ENCODE measurements at places on chromosomes 2 and 18.

DNA sequence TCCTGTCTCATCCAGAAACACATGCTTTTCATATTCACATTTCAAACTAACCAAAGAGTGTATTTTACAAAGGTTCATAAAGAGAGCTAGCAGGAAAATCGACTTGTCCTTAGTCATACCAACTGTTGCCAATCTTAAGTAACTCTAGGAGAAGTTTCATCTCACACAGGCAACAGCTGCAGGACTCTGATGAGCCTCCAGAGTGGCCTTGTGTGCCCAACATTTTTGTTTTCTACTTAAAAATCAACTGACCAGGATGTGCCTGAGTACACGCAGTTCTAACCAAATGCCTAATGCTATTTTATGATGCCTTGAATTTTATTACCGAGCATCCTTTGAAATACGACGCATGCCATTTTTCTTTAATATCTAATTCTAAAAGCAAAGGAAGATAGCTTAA lies 595.9 kb upstream of the LRRTM4 start:
- no peaks in the 10 kb centered on the region for H3K27me3 ChIP-seq
- no peak overlapping the region for H3K27ac ChIP-seq
- H3K4me1 ChIP-seq = no peaks in the 10 kb centered on the region
- no peak for DNase-seq
- H3K36me3 ChIP-seq = no peaks in the 10 kb centered on the region

DNA sequence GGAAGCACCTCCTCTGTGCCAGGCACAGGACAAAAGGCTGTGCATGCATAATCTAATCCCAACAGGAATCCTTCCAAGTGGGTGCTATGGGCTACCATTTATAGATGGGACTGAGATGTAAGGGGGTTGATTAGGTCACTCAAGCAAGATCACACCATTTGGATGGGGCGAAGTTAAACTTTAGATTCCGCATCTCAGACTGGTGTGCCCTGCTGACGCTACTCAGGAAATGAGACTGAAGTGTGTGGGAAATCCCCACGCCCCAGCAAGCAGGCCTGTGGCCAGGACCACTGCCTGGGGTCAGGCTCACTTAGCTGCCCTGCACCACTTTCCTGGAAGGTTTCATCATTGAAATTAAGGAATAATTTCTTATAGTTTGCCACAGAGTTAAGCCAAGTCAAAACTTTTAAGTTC lies 70.5 kb upstream of the PPP1CB start:
- peak; percentile 52 for DNase-seq
- no peak overlapping the region for H3K4me3 ChIP-seq
- H3K27me3 ChIP-seq = no peaks in the 10 kb centered on the region
- H3K4me1 ChIP-seq = peaks cover 16% of the 10 kb centered on the region
- H3K27ac ChIP-seq = peak overlapping the region; percentile 93

DNA sequence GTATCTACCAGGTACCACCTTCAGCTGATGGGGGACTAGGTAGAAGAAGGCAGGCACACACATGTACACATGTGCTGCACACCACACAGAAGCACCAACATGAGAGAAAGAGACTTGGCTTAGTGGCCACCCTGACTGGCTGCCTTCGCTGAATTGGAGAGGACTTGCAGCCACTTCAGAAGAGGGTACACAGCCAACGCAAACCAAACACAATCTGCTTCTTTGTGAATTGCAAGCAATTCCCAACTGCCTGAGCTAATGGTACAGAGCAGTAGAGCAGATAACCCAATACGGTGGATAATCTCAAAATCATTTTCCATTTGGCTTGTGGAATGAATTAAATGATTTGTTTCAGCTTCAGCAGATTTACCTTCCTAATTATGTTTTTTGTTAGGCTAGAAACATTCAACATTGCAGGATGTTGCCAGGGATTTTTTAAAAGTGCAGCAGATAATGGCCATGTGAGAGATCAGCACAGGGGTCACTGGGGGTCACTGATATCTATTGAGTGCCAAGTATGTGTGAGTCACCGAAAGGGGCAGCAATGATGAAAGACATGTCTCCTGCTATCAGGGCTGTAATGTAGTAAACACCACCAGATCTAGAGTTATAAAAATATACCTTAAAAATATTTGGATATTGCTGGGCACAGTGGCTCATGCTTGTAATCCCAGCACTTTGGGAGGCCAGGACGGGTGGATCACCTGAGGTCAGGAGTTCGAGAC lies 652.6 kb downstream of the BCL11A start:
- H3K36me3 ChIP-seq = no peaks in the 10 kb centered on the region
- no peaks in the 10 kb centered on the region for H3K27me3 ChIP-seq
- H3K4me1 ChIP-seq = no peaks in the 10 kb centered on the region

DNA sequence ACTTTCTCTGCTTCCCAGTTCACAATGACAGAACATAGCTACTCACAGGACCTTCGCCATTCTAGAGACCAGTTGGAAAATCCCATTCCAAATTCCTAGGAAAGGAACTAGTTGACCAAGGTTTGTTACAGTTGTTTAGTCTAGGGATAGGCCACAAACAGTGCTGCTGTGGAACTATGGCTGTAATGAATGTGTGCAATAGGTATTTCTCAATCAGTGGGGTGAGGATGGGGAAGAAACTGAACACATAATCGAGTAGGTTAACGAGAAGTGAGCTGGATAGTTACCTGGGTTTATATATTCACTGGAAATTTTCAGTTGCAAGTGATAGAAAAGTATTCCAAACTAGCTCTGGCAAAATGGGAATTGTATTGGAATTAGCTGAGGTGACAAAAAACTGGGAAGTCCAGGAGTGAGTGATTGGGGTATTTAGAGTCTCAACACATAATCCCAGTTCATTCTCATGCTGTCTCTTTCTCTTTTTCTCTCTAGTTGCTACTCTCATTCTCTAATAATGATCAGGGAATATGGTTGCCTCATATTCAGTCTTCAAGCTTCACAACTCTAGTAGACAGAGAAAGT lies 18.2 kb upstream of the HMSD start:
- H3K36me3 ChIP-seq = no peaks in the 10 kb centered on the region
- no peak overlapping the region for H3K4me3 ChIP-seq
- no peak overlapping the region for H3K27ac ChIP-seq
- no peak for DNase-seq
- no peaks in the 10 kb centered on the region for H3K4me1 ChIP-seq

GRCh38 chr2:128318776-128319464 lies at the start of gene HS6ST1:
Gene HS6ST1 (minus strand): TSS chr2:128318868. CDS start chr2:128318563, 305 bp downstream.
- H3K27me3 ChIP-seq = no peaks in the 10 kb centered on the region
- DNase-seq = peak; percentile 94

DNA sequence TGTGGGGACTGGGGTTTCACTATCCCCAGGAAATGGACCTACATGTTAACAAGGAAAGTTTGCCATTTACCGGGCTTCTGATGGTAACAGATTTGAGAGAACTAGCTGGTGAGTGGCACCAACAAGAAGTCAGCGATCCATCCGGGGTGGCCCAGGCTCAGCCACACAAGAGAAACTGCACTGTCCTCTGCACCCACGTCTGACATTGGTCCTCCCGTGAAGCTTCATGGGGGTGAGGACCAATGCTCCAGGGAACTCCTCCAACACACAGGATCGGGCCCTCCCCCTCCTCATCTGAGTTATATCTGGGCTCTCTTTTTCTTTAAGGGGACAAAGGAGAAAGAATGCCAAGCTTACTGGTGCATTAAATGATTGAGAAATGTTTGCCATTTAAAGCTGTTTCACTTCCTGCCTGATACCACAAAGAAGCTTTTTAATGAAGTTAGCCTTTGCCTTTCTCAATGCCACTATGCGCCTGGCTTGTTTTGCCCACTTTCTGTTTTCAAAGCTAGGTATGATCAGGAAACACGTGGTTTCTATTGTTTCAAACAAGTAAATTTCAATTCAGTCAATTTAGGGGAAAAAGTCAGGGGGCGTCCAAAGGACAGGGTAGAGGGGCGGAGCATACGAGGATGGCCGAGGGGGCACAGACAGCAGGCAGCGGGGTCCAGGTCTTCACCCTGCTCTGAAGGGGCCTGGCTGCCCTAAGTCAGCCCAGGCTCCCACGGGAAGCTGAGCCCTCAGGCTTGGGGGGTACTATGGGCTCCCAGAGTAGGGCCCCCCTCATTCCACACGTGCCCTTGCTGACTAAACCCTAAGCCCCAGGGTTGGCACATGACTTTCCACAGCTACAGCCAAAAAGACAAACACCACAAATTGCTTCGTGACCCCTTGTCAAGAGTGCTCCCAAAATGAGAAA lies 204.0 kb upstream of the ID2 start:
- peak overlapping the region; percentile 98 for H3K27ac ChIP-seq
- H3K4me1 ChIP-seq = peaks cover 88% of the 10 kb centered on the region
- peak overlapping the region; percentile 77 for H3K4me3 ChIP-seq
- H3K36me3 ChIP-seq = peaks cover 15% of the 10 kb centered on the region
